ENCODE measurements at places on chromosomes 12 and 14.

- no peak for DNase-seq
Observed at GRCh38 chr12:34607520-34608195, 585.4 kb downstream of the ALG10 start.

- no peak for DNase-seq
Observed at GRCh38 chr14:31572955-31573354, 11.8 kb downstream of the NUBPL start.

- DNase-seq: no peak
Observed at GRCh38 chr12:53696285-53696654, 20.4 kb upstream of the ATP5MC2 start.

DNA sequence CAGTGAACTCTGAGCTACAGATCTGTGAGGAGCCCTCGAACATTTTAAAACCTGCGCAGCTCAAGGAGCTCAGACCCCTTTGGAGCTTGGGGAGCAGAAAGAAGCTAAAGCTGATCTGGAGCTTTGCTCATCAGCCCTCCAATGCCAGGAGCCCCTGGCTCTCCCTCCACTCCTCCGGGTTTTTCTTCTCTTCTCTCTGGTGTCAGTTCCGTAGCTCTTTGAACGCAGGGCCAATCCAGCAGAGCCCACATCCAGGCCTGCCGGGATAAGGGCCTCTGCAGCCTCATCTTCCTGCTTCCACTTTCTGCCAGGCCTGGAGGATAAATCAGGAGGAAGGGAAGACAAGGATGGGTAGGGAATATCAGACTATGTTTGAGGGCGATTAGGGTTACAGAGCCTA lies 6.0 kb downstream of the HOXC4 start:
- no peak for DNase-seq

- peak; percentile 46 for DNase-seq
Observed at GRCh38 chr14:24481622-24482324, 26.3 kb downstream of the CMA1 start.

GRCh38 chr14:60184905-60185555 lies 19.8 kb upstream of the DHRS7 start:
- DNase-seq: no peak

DNA sequence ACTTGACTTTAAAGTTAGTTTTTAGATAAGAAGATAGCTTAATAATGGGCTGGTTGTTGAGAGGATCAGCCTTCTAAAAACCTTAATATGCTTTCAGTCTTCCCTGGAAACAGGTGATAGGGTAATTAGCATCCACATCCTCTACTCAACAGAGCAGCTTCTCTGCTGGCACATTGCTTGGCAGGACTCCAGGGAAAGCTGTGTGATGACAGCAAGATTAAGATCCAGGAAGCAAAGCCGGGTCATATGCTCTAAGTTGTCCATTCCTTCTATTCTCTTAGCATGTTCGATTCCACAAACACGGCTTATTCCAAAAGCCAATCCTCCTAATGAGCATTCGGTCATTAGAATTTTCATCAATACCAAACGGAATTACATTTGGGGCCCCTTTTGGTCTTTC lies 87.0 kb downstream of the HMGA2 start:
- DNase-seq: no peak

GRCh38 chr14:94538070-94538740 lies 23.0 kb upstream of the SERPINA4 start:
- DNase-seq: no peak

GRCh38 chr14:102539544-102540314 lies 30.2 kb upstream of the ANKRD9 start:
- no peak for DNase-seq

- DNase-seq: no peak
Observed at GRCh38 chr12:27787559-27787958, 7.5 kb upstream of the MANSC4 start.

DNA sequence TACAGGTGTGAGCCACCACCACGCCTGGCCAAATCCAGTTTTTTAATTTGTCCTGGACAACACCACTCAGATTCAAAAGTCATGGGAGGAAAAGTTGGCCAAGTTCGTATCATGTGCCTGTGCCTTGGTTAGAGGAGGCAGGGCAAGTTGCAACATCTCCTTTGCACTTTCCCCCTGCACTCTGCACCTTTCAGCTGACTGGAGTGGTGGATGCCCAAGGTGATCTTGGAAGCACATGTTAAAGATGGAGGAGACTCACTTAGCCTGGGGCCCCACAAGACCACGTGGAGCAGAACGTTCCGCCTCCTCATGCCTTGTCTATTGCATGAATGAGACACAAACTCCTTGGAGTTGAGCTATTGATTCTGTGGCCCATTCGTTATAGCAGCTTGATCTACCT lies 82.1 kb upstream of the FZD10 start:
- DNase-seq: no peak

- no peak for DNase-seq
Observed at GRCh38 chr14:74911704-74912103, 11.4 kb downstream of the RPS6KL1 start.

- no peak for DNase-seq
Observed at GRCh38 chr12:111076611-111077451, 156.5 kb upstream of the MYL2 start.

GRCh38 chr12:26523708-26524150 lies 309.3 kb downstream of the ITPR2 start:
- no peak for DNase-seq

- no peak for DNase-seq
Observed at GRCh38 chr12:58066296-58066695, 124.9 kb downstream of the ATP23 start.

DNA sequence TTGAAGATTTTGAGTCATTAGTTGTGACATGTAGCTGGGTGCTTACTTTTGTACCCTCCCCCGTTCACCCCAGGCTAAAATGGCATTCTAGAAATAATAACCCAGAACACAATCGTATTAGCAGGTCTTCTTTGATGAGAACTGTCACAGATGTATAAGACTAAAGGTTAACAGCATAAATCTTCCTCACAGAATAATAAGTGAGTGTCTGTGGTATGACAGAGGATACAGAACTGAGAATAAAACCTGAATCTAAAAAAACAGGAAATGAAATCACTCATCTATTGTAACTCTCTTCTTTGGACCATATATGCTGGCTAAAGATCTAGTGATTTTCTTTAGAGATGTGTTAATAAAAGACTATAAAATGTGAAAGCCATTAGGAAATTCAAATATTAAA lies 746.6 kb downstream of the LRFN5 start:
- DNase-seq: no peak

DNA sequence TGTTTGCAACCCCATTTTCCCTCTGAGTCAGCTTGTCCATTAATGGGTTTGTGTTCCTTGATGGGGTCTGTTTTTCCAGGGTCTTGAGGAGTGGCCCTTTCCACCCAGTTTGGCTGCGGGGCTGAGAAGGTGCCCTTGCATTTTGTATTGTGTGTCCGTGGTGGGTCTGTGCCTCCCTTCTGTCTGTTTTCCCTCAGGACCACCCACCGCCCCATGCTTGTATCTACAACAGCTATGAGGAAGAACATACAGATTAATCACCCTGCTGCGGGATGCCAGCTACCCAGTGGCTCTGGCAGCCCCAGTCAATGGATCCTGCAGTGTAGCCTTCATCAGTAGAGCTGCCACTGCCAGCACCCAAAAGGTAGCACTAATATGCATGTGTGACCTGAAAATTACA lies 235.7 kb downstream of the CACNA1C start:
- DNase-seq: no peak

- no peak for DNase-seq
Observed at GRCh38 chr14:50523271-50524041, 8.9 kb downstream of the MAP4K5 start.

DNA sequence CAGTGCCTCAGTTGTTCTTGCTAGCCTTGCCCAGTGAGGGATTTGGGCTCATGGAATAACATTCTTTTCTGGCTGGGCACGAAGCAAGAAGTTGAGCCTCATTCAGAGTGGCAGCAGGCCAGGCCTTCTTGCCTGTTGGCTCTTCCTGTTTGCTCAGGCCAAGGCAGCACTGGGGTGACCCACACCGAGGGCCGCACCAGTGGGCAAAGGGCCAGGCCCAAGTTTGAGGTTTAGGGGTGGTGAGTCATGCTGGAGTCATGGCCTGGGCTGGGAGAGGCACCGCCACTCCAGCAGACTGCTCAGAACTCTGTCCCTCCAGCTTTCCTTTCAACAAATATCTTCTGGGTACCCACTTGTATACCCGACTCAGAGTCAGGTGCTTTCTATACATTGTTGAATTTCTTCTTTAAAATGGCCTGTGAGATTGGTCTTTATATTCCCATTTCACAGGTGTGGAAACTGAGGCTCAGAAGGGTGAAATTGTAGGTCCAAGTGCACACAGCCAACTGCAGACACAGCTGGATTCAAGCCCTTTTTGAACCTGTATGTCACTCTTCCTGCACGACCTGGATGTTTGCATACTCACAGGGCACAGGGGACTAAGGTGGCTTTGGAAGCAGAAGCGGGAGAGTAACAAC lies 279.4 kb downstream of the FOXN3 start:
- DNase-seq: no peak

GRCh38 chr12:110786012-110786411 lies 43.3 kb upstream of the PPP1CC start:
- DNase-seq: no peak

- DNase-seq: peak; percentile 53
Observed at GRCh38 chr12:48925304-48926011, at the start of gene FKBP11. Gene FKBP11, minus strand, starts transcription at chr12:48925492. Its CDS starts 64 bp downstream, at chr12:48925428.

DNA sequence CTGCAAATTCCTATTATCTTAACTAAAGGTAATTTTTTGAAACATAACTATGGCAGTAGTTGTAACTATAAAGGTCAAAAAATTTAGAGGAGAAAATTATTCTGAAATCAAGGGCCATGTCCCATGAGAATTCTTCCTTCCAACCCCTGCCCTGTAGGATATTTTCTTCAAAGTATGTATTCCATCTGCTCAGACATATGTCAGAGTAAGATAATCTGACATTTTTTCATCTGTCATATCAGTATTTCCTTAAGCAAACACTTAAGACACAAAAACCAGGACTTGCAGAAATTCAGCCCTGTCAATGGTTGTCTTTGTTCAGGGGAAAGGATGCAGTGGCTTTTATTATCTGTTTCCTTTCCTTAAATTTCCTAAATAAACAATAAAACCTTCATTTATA lies 36.3 kb downstream of the ACSS3 start:
- DNase-seq: no peak

DNA sequence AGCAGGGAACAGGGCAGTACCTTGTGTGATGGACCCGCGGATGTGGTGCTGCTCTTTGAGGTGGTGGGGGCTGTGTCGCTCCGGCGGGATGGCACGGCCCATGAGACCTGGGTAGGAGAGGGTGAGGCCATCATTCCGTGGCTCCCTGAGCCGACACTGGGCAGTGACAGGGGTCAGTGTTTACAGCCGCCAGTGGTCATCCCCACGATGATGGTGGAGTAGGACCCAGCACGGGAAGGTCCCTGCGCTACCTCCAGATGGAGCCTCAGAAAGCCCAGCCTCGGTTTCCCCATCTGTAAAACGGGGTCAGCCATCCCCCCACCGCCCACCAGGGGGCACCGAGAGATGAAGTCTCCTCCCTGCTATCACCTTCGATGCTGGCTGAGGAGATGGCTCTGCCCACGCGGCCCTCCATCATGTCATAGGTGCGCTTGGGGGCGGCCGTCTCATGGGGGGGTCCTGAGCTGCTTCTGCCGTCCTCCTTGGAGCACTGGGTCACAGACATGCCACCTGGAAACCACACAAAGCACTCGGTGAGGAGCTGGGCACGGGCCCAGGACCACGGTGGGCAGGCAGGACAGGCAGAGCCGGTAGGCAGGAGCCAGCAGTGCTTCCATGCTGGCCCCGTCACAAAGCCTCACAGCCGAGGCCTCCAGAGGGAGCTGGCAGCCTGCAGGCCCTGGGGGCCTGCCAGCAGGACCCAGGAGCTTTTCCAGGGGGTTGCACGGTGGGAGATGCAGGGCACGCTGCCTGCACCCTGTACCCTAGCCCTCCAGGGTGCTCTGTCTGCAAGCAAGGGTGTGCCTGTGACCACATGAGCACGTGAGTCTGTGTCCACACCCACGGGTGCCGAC lies 53.1 kb downstream of the RFLNA start:
- peak; percentile 9 for DNase-seq

DNA sequence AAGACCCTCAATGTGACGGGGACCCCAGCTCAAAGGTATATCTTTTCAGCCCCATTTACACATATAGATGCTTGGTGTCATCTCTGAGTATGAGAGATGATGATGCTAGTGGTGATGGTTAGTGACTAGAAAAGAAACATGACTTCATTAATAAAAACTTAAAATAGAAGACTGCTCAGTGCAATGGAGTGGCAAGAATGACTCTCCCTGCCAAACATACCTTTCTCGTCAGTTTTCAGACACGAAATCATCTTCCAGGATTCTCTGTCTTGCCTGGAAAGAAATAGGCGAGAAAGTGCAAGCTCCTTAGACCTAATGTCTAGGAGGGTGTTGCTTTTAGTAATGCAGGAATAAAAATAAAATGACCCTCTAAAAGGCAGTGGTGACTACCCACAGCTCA lies 71.7 kb downstream of the TPH2 start:
- DNase-seq: no peak

DNA sequence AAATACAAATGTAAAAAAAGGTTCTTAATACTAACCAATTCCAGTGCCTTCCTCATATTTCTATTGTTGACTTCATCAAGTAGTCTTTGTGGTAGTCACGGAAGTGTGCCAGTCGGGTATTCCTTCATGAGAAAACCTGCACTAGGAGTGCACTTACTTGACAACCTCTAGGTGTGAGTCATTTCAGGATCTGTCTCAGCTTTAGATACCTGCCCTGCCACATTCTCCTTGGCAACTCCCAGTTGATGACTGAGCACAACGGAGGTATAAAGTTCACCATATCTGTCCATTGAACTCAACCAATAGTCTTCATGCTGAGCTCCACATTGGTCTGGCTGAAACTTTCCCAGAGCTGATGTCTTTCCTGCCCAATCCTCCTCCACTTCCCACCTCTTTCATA lies 215.7 kb downstream of the SYT10 start:
- no peak for DNase-seq

GRCh38 chr14:20632448-20632830 lies 9.1 kb downstream of the OR6S1 start:
- DNase-seq: no peak

All from activated CD4-positive, alpha-beta T cell treated with anti-CD3 and anti-CD28 coated beads for 24 hours (primary cell).